ENCODE measurements at places on chromosomes 4 and X.

GRCh38 chr4:119510395-119511149 is 118.0 kb downstream of the PDE5A start:
- DNase-seq: no peak

GRCh38 chr4:180031330-180031729 is 2211.9 kb upstream of the TENM3 start:
- DNase-seq: no peak

GRCh38 chr4:113825272-113825671 is 63.7 kb upstream of the CAMK2D start:
- no peak for DNase-seq

- DNase-seq: no peak
Measured at GRCh38 chrX:82765811-82766210, 742.3 kb upstream of the POU3F4 start.

DNA sequence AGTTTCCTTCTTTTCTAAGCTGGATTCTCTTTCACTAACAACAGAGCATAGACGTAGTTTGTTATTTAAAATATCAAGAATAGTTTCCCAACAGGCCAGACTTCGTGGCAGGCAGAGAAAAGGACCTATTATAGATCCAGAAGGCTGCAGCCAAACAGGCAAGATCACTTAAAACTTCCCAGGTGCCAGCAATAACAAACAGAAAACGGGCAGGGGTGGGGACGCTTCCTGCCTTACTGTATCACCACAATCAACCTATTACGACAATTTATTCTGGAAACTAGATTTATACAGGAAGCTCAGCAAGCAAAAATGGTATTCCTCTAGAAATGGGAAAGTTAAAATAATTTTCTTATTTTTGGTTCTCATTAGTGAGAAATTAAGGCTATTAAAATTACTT is 22.1 kb downstream of the RWDD4 start:
- DNase-seq: no peak

DNA sequence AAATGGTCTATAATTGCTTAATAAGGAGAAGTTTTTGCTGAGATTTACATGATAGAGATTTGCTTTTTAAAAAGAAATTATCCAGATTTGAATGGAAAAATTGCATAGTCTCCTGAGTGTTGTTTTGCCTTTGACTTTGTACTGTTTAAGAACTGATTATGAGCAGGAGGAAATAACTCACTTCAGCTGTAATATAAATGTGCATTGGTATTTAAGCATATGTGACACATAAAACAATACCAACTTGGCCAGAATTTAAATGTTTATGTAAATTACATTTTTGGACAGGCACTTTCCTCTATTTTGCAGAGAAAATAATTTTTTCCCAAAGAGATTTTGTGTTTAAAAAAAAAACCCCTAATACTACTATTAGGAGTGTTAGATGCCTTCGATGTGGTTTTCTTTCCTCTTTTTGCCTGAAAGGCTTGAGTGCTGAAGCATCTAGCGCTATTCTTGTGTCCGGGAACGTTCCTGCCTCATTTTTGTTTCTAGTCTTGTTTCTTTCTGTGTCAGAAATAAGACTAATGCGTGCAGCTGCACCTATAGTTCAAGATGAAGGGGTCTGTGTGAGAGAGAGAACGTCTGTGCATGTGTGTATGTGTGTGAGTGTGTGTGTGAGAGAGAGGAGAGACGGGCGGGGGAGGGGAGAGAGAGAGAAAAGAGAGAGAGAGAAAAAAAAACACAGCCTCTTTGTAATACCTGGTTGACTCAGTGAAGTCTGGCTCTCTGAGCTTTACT is 60.8 kb downstream of the TBL1X start:
- no peak for DNase-seq

DNA sequence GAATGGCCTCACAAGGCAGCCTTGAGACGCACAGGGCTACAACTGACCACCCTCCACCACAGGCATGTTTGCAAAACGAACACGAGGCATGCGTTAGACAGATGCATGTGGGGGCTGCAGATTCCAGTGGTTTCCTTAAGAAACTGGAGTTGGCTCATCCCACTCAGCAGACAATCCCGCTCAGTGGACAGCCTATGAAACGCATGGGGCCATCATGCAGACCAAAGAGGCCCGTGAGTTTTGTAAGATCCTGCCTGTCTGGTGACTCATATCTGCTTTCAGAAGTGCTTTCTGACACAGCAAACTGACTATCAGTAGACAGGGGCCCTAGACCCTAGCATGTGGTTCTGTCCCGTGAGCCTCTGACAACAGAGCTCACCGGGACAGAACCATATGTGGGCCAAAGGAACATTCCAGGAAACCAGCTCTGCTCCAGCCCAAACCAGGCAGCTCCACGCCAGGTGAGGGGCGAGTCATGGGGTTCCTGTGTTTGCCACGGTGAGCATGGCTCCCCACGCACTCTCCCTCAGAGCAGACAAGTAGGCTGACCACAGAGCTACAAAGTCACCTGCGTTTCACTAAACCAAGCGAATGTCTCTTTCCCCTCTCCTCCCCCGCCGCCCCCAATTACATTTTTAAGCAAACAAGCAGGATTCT is 74.4 kb downstream of the MTMR1 start:
- DNase-seq: no peak

GRCh38 chrX:100413229-100413628 is 3.2 kb upstream of the PCDH19 start:
- no peak for DNase-seq

DNA sequence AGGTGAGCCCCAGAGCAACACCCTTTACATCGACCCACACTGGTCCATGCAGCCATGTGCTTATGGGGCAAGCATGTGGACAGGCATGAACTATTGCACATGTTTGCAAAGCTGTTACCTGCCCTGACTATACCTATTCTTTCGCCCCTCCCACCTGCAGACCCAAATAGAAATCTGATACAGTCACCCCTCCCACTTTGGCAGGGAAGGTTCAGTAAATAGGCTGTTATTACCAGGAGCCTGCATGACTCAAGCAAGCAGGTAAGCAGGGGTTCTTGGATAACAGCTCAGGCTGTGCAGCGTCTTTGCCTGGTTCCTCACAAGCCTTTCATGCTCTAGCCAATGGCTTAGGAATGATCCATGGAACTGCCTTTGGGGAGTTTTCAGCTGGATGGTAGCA is 122.7 kb upstream of the DIPK2B start:
- no peak for DNase-seq

DNA sequence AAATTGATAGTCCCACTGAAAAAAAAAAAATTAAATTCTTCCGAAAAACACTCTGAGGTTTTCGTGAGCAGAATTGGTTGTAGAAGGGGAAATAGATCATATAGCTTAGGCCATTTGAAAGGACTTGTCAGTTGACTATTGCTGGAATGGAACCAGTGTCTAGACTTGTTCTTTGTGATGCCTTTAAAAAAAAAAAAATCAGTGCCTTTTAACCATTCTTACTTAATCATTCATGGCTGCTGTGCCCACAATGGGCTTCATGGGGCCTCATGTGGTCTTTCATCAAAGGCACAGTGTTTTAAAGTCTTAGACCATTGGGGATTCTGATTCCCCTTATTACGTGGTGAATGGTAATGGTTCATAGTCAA is 139.3 kb downstream of the AFF1 start:
- no peak for DNase-seq

GRCh38 chr4:81353861-81354260 is 117.8 kb downstream of the RASGEF1B start:
- no peak for DNase-seq

DNA sequence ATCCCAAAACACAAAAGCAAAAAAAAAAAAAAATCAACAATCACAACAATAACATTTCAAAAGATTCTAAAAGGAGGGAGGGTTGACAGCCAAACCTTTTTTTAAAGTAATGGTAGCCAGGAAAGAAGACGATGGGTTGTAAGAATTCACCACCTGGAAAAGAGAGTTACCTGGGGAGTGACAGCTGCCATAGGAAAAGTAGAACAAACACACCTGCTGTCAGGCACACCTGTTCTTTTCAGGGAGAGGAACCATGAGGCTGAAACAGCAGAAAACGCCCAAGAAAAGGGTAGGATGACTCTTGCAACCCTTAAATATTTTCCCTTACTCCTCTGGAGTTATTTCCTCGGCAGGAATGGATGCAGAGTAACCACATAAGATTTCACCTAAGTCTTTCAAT is 388.4 kb upstream of the TEX13C start:
- DNase-seq: no peak

GRCh38 chr4:25884031-25884782 is 21.4 kb upstream of the SEL1L3 start:
- DNase-seq: no peak

DNA sequence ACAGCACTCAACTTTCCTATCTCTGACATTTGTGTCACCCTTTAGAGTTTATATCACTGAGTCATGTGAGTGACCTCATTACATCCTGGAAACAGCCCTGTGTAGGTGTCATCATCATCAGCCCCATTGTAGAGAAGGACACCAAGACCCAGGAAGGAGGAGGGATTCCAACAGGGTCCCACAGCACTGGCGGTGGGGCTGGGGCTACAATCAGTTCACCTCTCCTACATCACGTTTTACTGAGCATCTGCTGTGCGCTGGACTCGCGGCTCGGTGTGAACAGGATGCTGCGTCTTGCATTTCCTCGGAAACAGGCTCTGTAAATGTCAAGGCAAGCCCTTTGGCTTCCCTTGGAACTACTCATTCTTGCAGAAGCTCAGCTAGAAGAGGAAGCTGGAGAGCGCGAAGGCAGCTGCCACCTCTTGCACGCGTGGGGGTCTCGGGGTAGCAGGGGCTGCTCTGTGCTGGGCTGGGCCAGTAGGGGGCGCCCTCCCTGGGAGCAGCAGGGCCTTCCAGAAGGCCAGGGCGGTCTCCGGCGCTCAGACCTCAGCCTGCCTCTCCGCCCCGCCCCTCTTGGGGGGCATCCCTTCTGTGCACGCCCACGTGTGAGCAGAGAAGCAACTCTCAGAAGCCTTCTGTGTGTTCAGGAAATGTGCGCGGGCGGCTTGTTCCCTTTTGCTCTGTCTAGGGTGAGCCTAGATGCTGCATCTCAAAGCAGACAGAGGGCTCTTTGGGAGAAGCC is 29.0 kb downstream of the REELD1 start:
- DNase-seq: peak; percentile 84

- DNase-seq: no peak
Measured at GRCh38 chr4:8928074-8928473, 56.4 kb upstream of the HMX1 start.

DNA sequence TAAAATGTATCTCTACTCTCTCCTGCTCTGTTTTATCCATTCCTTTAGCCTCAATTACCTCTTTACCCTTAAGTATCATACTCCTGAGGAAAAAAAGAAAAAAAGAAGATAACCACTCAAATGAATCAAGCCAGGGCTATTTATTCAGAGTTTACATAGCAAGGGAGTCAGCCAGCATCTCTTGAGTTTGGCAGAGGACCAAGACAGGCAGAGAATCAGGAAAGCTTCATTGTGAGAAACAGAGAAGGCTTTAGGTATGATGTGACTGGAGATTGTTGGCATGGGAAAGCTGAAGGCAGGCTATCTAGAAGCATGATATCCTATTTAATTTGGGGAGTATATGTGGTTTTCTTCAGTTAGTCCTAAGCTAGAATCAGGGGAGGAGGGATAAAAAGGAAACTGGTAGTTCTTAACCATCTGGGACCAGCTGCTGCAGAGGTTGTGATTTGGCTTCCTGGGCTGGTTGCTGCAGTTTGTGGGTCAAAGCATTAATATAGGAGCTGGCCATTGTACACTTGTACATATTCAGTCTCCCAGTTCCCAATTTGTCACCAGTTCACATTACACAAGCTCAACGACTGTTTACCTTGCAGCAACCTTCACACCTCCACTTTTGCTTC is 11.2 kb downstream of the APELA start:
- DNase-seq: no peak

DNA sequence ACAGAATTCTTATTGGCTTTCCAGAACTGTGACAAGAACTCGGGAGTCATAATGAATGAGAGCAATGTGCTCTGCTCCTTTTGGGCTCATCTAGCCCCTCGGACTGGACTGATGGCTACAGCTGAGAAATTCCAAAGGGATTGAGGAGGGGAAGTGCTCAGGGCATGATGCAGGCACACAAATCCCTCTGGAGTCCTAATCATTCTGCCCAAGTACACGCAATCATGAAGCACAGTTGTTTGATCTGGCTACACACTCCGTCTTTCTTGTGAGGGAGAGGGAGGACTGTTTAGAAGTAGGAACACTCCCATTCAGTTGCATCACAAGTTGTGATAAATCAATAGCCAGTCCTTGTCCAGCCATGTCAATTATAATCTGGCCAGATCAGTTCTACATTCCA is 237.5 kb downstream of the COL25A1 start:
- DNase-seq: no peak

- no peak for DNase-seq
Measured at GRCh38 chr4:112885897-112886296, 163.6 kb upstream of the ANK2 start.

- DNase-seq: no peak
Measured at GRCh38 chr4:142700531-142700930, 145.6 kb downstream of the INPP4B start.

GRCh38 chrX:132623942-132624341 is 135.1 kb upstream of the MBNL3 start:
- DNase-seq: no peak

- no peak for DNase-seq
Measured at GRCh38 chr4:10656420-10656819, 28.1 kb downstream of the CLNK start.

GRCh38 chrX:43469391-43470054 is 186.6 kb upstream of the MAOA start:
- no peak for DNase-seq

GRCh38 chrX:72299891-72300630 is 5.7 kb downstream of the CITED1 start:
- DNase-seq: no peak

GRCh38 chrX:80011522-80011921 is 3.0 kb upstream of the TBX22 start:
- no peak for DNase-seq

GRCh38 chr4:107389965-107390364 is 330.1 kb downstream of the PAPSS1 start:
- no peak for DNase-seq

GRCh38 chr4:72118017-72118416 is 86.2 kb downstream of the NPFFR2 start:
- DNase-seq: no peak

DNA sequence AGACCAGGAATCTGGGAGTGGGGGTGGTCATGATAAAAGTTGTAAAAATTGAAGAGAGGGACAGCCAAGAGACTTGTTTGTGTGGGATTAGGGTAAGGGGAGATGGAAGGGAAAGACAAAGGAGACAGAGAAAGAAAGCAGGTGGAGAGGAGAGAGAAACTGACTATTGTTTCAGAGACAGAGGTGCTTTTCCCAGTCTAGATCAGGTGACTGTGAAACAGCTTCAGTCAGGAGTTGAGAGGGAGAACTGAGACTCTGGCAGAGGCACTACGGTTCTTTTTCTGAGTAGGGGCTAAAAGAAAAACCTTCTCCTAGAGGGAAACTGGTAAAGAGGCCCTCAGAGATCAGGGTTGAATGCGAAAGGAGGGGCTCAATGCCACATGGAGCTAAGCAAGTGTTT is 106.4 kb downstream of the KDR start:
- DNase-seq: no peak

DNA sequence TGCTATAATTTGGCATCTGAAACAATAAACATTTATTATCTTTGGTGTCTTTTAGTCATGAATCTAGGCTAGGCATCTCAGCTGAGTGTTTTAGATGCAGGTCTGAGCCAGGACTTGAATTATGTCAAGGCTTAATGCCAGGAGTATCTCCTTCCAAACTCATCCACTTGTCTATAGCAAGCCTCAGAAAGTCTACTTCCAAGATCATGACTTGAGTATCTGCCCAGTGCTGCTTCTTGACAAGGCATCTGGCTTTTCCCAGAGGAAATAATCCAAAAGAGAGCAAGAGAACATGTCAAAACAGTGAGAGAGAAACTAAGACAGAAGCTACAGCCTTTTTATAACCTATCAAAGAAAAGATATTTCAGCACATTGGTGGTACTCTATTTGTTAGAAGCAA is 1052.1 kb upstream of the PCDH10 start:
- DNase-seq: no peak

Measured in activated effector memory CD4-positive, alpha-beta T cell treated with anti-CD3 and anti-CD28 coated beads, Interleukin-2, amount 50 U/mL, for 16 hours (primary cell).